ENCODE measurements at places on chromosomes 7 and 10. TPM values are rescaled to one million over a fixed set of nuclear protein-coding genes. Genes with fewer than 3 reads are reported as not detected.

OR6B1 gene
- not detected for total RNA-seq

MACC1 gene
- total RNA-seq = 0.15 TPM

CRYGN gene
- 0.58 TPM for total RNA-seq

DPYSL4 gene
- 1.3 TPM for total RNA-seq

CYP26C1 gene
- total RNA-seq = not detected

ACTR3C gene
- under 0.01 TPM for total RNA-seq

SHLD2 gene
- 33.5 TPM for total RNA-seq

ADAM22 gene
- total RNA-seq = 1.0 TPM

SOSTDC1 gene
- 0.15 TPM for total RNA-seq

ICA1 gene
- total RNA-seq = 0.33 TPM

CELF2 gene
- total RNA-seq = 21.1 TPM

LGI1 gene
- total RNA-seq = 0.33 TPM

GTF2IRD2 gene
- 6.5 TPM for total RNA-seq

SPDYE8 gene
- not detected for total RNA-seq

TFR2 gene
- not detected for total RNA-seq

AZGP1 gene
- total RNA-seq = not detected

HOXA5 gene
- 16.7 TPM for total RNA-seq

AKR1C1 gene
- 528 TPM for total RNA-seq

HOXA1 gene
- 1.2 TPM for total RNA-seq

ACSM6 gene
- total RNA-seq = not detected

RNF32 gene
- total RNA-seq = 7.7 TPM

GSAP gene
- 8.6 TPM for total RNA-seq

KLF14 gene
- total RNA-seq = under 0.01 TPM

SEMA3D gene
- 2.6 TPM for total RNA-seq

NRF1 gene
- 9.3 TPM for total RNA-seq

CPA4 gene
- 8.4 TPM for total RNA-seq

GPR158 gene
- total RNA-seq = not detected

ADRB1 gene
- total RNA-seq = under 0.01 TPM

FOXP2 gene
- total RNA-seq = 10.9 TPM

ELMO1 gene
- total RNA-seq = 0.73 TPM

HMX2 gene
- not detected for total RNA-seq

GIMAP4 gene
- 2.0 TPM for total RNA-seq

BAMBI gene
- 0.15 TPM for total RNA-seq

PILRA gene
- 0.15 TPM for total RNA-seq

C7orf57 gene
- total RNA-seq = not detected

CYP3A7 gene
- 0.33 TPM for total RNA-seq

EBF3 gene
- total RNA-seq = 16.5 TPM

CHN2 gene
- 0.29 TPM for total RNA-seq

CALML5 gene
- total RNA-seq = not detected

NME8 gene
- not detected for total RNA-seq

SPAG6 gene
- total RNA-seq = 0.15 TPM

GRID1 gene
- not detected for total RNA-seq

TAF3 gene
- total RNA-seq = 2.3 TPM

ZNF853 gene
- total RNA-seq = 1.5 TPM
